ENCODE measurements at places on chromosomes 11 and 22.

GRCh38 chr11:57658023-57658361, 430 bp downstream of the CLP1 start:
- DNase-seq, result no peak

- DNase-seq, result no peak
Measured at GRCh38 chr11:95516786-95517185, 272.8 kb downstream of the FAM76B start.

DNA sequence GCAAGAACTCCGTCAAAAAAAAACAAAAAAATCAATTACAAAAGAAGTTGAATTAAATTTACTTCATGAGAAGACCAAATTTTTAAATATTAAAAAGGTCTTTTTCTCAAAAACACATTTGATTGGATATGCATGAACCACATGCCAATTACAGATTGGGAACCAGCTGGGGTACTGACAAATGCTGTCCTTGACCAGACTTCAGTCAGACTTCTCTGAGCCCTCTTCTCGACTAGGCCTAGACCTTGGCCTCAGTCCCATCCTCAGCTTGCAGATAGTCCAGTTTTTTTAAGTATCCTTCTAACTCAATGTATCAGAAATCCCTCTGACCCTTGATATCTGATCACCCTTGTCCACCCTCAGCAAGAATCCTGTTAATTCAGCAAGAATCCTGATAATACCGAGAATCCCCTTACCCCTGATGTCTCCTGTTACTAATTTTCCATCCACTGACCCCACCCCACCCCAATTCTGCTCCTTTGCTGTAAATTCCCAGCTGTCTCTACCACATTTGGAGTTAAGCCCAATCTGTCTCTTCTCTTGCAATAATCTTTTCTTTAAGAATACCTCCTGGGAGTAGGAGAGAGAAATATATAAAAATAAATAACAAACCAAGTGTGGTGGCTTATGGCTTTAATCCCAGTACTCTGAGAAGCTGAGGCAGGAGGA, 30.9 kb downstream of the OR4D9 start:
- no peak for DNase-seq

GRCh38 chr22:19766240-19766510, 5.6 kb downstream of the TBX1 start:
- no peak for DNase-seq

DNA sequence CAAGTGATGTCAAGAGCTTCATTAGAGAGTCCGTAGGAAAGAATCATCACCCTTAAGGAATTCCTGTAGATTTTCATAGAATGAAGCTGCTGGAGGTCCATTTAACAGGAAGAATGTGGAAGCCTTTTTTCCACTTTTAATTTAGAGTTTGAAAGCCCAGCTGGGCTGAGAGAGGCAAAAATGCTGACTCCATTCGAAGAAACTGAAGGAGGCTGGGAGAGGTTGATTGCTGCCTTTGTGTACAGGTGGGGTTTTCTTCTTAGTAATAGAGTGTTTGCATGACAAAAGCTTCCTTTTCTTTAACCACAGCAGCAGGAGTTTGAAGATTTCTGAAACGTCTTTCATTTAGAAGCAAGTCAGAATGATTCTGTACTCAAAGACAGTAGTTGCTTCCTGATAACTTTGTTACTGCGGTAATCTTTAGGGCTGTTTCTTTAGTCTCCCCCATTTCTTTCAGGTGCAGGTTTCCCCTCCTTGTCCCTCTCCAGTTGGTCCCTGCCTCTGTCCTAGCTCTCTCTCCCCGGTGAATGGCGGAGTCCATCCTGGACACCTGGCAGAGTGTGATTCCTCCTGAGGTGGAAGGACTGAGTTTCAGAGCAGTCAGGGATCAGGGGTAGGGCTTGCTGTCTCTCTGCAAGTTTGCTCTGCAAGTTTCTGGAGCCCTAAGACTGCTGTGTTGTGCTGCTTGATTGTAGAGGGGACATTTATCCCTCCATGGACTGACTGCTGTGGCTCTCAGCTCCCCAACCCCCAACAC, 166.2 kb downstream of the LDLRAD3 start:
- no peak for DNase-seq

GRCh38 chr11:12724301-12725054, 50.3 kb downstream of the TEAD1 start:
- no peak for DNase-seq

DNA sequence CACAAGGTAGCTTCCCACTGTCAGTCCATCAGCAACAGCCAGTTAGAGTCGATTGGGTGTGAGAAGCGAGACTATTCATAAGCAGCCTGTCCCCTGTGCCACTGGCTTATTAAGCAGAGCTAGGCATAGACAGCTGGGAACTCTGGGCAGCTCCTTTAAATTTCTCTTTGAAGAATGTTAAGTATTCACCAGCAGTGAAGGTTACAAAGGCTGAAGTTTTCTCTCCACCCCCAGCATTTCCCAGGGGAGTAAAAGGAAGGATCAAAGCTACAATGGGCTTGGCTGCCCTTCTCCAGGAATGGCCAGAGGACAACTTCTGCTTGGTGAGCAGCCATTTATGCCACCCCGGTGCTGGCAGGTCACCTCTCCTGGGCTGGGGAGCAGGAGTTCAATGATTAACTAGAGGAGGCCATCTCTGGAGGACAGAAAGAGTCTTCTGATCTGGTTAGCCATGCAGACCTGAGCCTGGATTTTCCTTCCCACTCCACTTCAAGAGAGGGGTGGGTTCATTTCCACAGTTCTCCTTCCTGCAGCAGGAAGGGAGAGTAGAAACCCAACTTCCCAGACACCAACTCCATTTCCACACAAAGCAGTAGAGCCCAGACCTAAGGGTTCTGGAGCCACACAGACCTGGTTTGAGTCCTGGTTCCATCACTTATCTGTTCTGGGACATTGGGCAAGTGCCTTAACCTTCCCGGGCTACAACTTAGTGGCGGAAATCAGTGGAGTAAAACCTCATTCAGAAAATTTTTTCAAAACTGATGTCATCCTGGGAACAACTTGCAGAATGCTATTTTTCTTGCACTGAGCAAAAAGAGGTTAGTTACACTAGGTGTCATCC, 22.6 kb downstream of the POU2AF3 start:
- no peak for DNase-seq
